ENCODE measurements at places on chromosomes 5 and 9.
A peak's percentile ranks its signal among the peaks of the same experiment; 100 is the strongest.

GRCh38 chr9:93864032-93864431 lies 91.1 kb downstream of the BARX1 start:
- no peak for DNase-seq

DNA sequence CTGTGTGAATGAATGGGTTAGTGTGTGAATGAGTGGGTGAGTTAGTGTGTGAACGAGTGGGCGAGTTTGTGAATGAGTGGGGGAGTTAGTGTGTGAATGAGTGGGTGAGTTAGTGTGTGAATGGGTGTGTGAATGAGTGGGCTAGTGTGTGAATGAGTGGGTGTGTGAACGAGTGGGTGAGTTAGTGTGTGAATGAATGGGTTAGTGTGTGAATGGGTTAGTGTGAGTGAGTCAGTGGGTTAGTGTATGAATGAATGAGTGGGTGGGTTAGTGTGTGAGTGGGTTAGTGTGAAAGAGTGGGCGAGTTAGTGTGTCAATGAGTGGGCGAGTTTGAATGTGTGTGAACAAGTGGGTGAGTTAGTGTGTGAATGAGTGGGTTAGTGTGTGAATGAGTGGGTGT lies 35.5 kb downstream of the NKD2 start:
- no peak for DNase-seq

DNA sequence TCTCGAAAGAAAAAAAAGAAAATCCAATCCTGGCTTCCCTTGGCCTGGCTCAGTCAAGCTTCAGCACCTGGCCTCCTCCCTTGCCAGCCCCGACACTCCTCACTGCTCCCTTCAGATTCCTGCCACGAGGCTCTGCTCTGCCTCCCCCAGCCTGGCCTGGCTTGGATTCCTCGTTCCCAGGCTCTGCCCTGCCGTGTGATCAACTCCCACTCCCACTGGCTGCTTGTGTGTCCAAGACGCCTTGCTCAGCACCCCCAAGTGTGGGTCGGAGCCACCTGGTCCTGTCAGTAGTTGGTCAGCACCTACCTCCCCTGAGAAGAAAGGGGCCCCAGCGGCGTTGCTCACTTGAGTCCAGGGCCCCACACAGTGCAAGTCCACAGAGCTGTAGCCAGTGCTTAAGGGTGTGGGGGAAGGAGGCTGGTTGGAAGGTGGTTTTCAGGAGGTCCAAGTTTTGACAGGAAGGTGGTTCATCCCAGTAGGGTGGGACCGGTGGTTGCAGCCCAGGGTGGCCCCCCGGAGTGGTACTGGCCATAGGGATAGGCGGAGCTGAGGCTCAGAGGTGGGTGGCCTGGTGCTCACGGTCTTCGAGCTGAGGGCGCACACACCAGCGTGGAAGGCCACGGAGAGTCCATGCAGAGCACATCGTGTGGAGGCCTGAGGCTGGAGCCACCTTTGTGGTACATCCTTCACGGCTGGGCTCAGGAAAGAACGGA lies 46.4 kb downstream of the JADE2 start:
- DNase-seq: no peak

DNA sequence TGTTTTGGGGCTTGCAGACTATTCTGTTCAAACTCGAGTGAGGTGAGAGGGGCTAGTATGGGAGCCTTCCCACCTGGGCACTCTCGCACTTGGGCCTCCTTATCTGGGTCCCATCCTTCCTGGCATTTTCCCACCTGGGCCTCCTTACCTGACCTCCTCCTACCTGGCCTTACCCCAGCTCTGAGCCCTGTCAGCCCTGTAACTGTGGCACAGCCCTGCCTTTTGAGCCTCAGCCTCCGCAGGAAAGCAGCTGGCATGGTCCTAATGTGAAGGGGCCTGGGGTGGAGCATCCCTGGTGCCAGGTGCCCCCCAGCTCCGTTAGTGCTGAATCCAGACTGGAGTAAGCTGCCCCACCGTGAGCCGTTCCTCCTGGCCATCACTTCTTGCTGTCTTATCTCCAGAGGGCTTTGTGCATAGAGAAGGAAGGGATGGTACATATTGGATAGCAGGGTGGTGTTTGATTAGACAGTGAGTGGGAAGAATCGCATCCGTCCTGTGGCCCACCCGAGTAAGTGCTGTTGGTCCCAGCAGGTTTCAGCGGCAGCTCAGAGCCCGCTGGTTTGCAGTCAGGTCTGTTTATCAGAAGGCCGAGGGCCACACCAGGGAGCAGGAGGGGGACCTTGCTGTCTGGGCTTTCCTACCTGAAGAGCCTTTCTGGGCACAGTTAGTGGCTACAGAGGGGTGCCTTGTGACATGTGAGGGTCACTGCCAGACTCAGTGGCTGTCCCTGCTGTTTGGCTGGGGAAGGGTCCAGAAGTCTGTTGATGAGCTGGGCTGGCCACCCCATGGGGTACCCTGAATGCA lies 76.5 kb downstream of the WNK2 start:
- DNase-seq: peak; percentile 1

- DNase-seq: no peak
Observed at GRCh38 chr5:52132053-52132452, 655.7 kb upstream of the ITGA1 start.

GRCh38 chr9:78029551-78030295 lies 1.9 kb downstream of the GNAQ start:
- peak; percentile 24 for DNase-seq

- DNase-seq: no peak
Observed at GRCh38 chr9:17799369-17799768, 220.5 kb downstream of the SH3GL2 start.

GRCh38 chr9:116276651-116277121 lies 123.1 kb downstream of the PAPPA start:
- no peak for DNase-seq

- DNase-seq: no peak
Observed at GRCh38 chr5:123066016-123066415, 23.0 kb upstream of the PRDM6 start.

GRCh38 chr5:2168601-2169429 lies 286.1 kb upstream of the IRX4 start:
- DNase-seq: no peak

DNA sequence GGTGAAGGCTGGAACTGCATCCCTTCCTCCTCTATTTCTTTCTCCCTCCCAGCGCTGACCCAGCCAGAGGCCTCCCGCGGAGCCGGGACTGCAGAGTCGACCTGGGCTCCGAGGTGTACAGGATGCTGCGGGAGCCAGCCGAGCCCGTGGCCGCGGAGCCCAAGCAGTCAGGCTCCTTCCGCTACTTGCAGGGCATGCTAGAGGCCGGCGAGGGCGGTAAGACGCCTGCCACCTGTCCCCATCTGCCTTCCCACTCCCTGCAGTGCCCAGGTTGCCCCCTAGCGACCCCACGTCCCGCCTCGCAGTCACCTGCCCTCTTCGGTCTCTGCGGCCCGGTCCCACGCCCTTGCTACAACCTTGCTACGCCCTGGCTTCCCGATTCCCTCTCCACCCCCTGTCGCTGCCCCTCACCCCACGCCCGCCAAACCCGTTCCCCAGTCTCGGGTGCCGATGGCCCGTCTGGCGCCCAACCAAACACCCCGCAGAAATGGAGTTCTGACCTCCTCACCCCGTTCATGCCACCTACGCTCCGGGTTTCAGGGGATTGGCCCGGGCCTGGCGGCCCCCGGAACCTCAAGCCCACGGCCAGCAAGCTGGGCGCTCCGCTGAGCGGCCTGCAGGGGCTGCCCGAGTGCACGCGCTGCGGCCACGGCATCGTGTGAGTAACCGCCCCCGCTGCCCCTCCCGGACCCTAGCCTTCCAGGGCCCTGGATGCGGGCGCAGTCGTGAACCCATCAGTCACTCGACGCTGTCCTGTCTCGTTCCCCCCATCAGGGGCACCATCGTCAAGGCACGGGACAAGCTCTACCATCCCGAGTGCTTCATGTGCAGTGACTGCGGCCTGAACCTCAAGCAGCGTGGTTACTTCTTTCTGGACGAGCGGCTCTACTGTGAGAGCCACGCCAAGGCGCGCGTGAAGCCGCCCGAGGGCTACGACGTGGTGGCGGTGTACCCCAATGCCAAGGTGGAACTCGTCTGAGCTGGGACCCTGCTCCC lies 14.1 kb downstream of the PDLIM4 start:
- peak; percentile 44 for DNase-seq

DNA sequence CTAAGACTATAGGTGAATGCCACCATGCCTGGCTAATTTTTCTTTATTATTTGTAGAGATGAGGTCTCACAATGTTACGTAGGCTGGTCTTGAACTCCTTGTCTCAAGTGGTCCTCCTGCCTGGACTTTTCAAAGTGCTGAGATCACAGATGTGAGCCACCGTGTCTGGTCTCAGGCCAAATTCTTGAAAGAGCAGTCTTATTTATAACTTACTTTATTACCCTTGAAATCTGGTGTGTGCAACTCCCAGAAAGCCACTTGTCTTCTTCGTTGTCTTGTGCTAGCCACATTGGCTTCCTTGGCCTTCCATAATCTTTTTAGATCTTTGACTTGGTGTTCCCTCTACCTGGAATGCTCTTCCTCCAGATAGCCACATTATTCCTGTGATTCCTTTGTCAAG lies 50.1 kb downstream of the CTNNA1 start:
- no peak for DNase-seq

- DNase-seq: no peak
Observed at GRCh38 chr9:21141427-21141882, at the start of gene IFNW1. Gene IFNW1 (minus strand): TSS chr9:21141832. CDS start chr9:21141570, 262 bp downstream.

- no peak for DNase-seq
Observed at GRCh38 chr5:14660833-14661232, 3.7 kb upstream of the OTULIN start.

- no peak for DNase-seq
Observed at GRCh38 chr9:108933231-108933717, 650 bp downstream of the ELP1 start.

- no peak for DNase-seq
Observed at GRCh38 chr9:127264462-127265219, at the start of gene GARNL3. Gene GARNL3 (plus strand): TSS chr9:127264774. CDS start chr9:127264878, 104 bp downstream.

DNA sequence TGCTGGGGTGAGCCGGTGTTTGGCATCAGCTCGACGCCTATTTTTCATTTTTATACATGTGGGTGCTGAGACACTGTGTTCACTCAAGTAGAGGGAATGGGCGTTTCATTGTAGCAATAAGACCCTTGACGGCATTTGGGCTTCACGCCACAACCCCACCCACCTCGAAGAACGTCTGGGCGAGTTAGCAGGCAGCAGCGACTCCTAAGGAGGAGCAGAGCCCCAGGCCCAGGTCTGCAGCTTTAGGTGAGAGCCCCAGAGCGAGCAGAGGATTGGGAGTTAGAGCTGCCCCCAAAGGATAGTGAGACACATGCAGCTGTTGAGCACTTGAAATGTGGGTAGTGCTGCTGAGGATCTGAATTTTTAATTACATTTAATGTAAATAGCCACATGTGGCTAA lies 1.6 kb upstream of the ZFP62 start:
- DNase-seq: no peak

DNA sequence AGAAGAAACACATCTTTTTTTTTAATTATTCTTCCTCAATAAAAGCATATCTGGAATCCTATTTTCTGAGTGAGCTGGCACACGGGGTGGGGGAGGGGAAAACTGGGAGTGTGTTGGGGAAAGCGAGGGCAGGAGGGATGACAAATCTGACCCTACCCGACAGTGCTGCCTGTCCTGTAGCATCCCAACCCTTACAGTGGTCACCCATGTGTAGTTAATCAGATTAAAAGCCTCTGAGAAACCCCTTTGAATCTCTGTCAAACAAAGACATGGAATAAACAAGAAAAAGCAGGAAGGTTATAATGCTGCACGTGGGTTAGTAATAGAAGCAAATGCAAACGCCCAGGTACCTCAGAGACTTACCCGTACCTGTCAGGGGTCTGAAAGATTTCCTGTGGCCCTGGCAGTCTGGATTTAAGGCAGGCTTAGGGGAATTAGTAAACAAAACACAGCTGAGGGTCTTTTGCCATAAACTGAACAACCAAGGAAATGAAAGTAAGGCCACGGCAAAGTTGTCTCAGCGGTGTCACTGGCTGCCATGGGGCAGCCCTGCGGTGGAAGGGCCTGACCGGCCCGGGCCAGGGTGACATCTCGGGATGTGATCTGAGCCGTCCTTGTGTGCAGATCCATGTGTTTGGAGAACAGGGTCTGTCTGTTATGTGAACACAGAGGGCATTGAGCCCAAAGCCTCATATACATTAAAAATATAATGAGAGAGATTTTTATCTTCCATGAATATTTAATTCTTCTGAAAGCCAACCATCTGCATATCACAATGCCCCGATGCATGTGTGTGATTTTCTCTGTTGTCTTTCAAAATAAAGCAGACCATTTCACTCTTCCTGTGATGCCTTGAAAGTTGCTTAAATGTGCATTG lies 308.2 kb downstream of the ZNF608 start:
- DNase-seq: no peak

DNA sequence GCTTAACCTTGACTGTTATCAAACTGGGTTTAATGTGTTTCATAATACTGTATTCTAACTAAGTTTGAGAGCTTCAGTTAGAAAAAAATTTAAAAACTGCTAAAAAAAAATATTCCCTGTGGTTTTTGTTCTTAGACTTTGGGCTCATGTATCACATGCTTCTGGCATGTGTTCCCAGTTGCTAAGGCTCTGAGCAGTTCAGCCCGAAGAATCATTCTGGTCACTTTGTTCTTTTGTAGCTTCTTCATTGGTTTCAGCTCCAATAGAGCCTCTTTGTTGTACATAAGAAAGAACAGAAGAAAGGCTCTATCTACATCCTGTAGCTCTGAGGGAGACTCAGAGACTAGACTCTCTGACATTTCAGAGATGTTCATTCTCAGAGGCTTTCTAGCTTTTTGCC lies 25.6 kb downstream of the KCNN2 start:
- DNase-seq: no peak

DNA sequence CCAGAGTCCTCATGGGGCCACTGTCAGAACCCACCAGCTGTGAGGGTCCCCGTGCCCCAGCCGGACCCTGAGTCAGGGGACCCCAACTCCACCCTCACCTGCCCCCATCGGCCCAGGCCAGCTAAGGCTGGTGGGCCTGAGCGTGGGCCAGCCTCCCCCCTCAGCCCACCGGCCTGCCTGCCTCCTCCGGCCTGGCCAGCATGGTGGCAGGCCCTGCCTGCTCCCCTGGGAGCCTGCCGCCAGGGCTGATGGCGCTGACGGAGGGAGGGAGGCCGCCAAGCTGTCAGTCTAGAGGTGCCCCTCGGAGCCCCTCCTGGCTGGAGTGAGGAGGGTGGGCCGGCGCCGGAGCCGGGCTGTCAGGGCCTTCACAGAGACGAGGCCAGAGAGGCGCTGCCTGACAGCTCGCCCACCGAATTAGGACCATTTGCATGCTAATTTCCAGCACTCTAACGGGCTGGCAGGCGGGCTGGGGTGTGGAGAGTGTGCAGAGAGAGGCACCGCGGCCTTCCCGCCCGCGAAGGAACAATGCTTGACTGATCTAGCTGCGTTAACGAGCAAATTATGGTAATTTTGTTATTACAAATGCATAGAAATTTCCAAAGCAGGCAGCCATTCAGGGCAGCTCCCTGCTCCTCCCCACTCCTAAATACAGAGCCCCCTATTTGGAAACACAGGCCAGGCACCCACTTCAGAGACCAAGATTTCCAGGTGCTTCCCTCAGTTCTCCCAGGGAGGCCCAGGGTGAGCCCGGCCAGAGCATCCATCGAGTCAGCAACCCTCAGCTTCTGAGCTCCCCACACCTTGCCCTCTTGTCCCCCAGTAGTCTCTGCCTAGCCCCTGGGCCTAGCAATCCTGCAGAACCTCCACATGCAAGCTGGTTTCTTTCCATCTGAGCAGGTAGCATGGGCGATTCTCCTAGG lies 169.3 kb downstream of the PAX5 start:
- no peak for DNase-seq

Measured in activated CD4-positive, alpha-beta T cell treated with anti-CD3 and anti-CD28 coated beads for 36 hours (primary cell).